ENCODE measurements at places on chromosomes 2 and 18. TPM values are rescaled to one million over a fixed set of nuclear protein-coding genes. Genes with fewer than 3 reads are reported as not detected.

SNRNP27 gene
- 67.4 TPM for total RNA-seq

GRCh38 chr2:19538411-19538963, 180.1 kb upstream of the OSR1 start:
- no peak for DNase-seq

GRCh38 chr2:83522891-83523493, 936.1 kb downstream of the SUCLG1 start:
- DNase-seq: no peak

GRCh38 chr2:123864416-123864815, 160.7 kb upstream of the CNTNAP5 start:
- DNase-seq: no peak

ATG4B gene
- total RNA-seq: 85.7 TPM
